ENCODE measurements at places on chromosomes 12 and 14.

GRCh38 chr12:110248096-110248447 lies 33.0 kb upstream of the ATP2A2 start:
- no peak for DNase-seq

GRCh38 chr12:53791735-53792326 lies 40.1 kb upstream of the CISTR start:
- DNase-seq, result no peak

GRCh38 chr12:96606644-96607043 lies 117.3 kb downstream of the CFAP54 start:
- no peak for DNase-seq

GRCh38 chr12:113002155-113002554 lies 23.8 kb downstream of the OAS2 start:
- no peak for DNase-seq

DNA sequence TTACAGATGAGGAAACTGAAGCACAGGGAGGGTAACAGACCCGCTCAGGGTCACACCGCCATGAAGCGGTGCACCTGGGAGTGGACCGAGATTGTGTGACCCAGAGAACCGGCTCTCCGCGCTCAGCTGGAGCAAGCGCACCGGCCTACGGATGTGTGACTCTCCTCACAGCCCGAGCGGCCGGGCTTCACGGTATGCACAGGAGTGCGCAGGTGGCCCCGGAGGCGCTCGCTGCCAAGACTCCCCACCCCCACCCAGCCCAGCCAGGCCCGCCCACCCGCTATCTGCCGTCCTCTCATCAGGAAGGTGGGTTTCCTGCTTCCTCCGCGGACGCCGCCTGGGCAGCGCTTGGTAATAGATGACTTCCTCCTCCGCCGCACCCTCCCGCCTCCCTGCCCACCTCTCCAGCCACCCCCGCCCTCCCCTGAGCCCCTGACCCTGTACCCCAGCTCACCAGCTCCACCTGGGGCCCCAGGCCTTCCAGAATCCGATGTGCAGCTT lies 110.7 kb downstream of the NCOR2 start:
- no peak for DNase-seq

GRCh38 chr14:82080370-82080769 lies 546.7 kb upstream of the SEL1L start:
- DNase-seq, result no peak

DNA sequence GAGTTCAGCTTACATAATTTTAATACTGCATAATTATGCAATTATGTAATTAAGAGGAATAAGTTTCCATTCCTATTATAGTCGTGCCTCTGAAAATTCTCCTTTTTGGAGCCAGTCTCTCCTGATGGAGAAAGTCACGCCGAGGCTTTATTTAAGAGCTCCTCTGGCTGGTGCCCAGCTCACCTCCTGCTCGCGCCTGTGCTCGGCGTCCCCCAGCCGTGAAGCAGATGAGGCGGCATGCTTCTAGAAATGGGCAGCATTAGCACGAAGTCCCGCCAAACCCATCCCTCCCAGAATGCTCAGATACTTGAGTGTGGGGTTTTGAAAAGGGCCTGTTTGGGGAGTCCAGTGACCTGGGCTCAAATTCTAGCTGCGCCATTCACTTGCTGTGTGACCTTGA lies 153.0 kb downstream of the PHETA1 start:
- no peak for DNase-seq

DNA sequence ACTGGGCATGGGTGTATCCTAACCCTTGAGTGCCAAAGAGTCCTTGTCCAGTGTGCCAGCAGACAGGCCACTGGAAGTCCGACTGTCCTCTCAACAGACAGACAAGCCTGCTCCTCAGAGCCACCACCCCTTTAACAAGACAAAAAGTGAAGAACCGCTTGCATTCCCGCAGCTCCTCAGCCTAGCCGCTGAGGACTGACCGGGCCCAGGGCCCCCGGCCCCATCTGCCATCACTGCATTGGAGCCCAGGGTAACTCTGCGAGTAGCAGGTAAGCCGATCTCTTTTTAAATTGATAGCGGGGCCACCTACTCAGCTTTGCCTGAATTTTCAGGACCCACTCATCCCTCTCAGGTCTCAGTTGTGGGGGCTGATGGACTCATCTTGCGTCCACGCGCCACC lies 68.9 kb downstream of the MOK start:
- DNase-seq, result no peak

GRCh38 chr14:96060186-96060933 lies 21.2 kb downstream of the C14orf132 start:
- no peak for DNase-seq

GRCh38 chr12:54658306-54659264 lies 10.4 kb upstream of the DCD start:
- peak; percentile 40 for DNase-seq

DNA sequence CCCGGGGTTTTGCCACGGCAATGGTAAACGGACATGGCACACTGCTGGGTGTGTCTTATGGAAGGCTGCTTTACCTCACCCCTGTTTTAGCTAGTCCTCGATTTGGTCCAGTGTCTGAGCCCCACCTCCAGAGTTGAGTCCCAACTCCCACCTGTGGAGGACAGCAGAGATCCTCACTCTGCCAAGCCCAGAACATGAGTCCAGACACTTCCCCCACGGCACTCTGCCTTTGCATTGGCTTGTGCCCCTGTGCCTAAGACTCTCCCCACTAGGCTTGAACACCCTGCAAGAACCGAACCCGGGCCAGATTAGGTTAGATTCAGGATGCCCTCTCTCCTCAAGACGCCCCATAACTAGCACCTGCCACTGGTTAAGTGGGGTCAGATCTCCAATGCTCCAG lies 59.8 kb upstream of the C14orf180 start:
- no peak for DNase-seq

- no peak for DNase-seq
Measured at GRCh38 chr14:68370057-68370360, 422.9 kb downstream of the ZFP36L1 start.

- DNase-seq, result no peak
Measured at GRCh38 chr14:58177125-58177524, 22.8 kb upstream of the ACTR10 start.

DNA sequence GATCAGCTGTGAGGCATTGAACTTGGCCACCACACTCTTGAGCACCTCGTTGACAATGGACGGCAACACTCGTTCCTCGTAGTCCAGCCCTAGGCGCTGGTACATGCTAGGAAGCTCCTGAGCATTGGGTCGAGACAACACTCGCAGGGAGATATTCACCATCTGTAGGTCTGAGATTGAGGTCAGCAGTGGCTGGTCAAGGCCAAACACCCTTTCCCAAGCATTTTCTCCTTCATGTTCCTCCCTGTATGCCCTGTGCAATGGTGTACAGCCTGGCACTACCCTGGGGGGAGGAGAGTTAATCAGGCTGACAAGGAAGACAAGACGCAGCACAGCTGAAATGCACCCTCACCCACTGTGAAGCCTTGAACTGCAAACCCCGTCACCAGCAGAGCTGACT lies 2.0 kb downstream of the PHB2 start:
- DNase-seq, result no peak

DNA sequence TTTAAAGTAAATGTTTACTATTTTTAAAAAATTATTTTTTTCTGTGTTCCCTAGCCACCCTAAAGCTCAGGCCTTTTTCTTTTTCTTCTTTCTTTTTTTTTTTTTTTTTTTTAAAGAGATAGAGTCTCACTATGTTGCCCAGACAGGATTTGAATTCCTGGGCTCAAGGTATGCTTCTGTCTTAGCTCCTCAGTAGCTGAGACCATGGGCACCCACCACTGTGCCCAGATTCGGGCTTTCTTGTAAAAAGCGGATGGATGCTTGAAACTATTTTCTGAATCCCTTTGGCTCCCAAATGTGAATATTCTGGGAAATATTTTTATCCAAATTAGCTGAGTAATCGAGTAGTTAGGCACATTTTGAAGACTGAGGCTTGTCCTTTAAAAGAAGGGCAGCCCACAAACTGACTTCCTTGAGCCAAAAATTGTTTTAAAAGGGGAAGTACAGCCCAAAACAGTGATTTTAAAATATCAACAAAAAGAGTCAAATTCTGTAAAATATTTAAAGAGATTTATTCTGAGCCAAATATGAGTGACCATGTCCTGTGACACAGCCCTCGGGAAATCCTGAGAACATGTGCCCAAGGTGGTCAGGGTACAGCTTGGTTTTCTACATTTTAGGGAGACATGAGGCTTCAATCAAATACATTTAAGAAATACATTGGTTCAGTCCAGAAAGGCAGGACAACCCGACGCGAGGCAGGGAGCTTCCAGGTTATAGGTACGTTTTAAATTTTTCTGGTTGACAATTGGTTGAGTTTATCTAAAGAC lies 28.8 kb upstream of the HIGD1C start:
- DNase-seq, result no peak

DNA sequence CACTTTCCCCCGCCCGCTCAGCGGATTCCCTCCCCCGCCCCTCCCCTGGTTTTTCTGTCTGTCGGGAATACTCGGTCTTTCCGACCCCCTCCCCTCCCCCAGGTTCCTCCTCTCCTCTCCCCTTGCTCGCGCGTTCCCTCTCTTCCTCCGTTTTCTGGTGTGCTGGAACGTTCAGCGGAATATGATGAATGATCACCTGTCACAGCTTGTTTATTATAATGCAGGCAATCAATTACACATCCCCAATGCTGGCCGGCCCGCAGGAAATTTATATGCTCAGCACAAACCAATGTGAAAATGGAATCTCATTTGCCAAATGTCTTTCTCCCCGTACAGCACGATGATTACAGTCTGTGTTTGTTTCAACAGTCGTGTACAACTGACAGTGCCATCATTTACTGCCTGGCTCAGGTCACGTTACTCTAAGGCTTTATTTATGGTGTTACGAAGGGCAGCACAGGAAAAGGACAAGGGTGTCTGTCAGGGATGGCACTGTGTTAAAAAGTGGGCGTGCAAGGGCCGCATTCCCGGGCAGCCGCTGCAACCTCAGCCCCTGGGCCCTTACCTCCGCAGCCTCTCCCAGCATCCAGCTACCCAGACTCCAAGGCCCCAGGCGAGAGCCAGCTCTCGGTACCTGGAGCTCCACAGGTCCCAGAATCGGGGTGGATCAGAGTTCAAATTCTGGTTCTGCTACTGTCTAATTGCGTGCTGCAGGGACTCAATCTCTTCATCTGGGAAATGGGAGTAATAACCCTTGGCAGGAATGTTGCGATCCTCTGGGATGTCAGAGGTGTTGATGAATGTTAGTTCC lies 24.7 kb upstream of the MAP1LC3B2 start:
- no peak for DNase-seq

DNA sequence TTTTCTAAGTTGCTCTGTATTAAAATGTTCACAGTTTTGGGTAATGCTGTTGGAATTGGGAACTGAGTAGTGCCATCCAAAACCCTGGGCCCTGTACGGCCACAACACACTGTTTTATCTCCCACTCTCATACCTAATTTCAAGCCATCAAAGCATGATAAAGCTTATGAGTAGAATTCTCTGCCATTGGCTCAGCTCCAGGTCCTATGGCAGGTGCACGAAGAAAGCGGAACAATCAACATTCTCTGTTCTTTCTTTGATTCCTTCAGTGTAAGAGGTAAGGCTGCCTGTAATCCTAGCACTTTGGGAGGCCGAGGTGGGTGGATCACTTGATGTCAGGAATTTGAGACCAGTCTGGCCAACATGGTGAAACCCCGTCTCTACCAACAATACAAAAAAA lies 394.9 kb downstream of the CCDC91 start:
- no peak for DNase-seq

DNA sequence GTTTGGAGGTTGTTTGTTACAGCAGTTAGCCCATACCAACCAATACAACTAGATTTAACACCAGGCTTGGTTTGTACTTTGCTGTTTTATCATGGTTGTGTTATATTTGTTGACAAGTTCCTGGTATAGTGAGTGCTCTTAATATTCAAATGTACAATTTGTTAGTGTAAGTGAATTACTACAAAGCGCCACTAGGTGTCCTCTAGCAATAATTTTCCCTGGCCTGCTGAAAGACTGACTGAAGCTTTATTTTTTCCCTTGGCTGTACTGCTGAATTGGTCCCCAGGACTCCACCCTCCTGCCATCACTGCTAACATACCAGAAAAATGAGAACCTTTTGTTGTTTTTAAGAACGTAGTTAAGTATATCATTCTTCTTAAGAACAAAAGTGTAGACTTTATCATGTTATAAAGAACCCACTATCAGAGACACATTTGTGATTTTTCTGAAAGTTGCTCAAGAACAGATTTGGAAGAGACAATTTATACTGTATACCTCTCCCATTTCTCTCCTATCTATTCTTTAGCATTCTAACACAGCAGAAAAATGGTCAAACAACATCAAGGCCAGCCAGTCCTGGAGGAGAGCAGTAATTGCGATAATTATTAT lies 75.3 kb upstream of the FAR2 start:
- no peak for DNase-seq

GRCh38 chr12:110667671-110668070 lies 21.2 kb downstream of the HVCN1 start:
- no peak for DNase-seq

GRCh38 chr14:89041257-89041582 lies 216.8 kb downstream of the TTC8 start:
- no peak for DNase-seq

- no peak for DNase-seq
Measured at GRCh38 chr14:99824776-99825175, 31.6 kb downstream of the EML1 start.

DNA sequence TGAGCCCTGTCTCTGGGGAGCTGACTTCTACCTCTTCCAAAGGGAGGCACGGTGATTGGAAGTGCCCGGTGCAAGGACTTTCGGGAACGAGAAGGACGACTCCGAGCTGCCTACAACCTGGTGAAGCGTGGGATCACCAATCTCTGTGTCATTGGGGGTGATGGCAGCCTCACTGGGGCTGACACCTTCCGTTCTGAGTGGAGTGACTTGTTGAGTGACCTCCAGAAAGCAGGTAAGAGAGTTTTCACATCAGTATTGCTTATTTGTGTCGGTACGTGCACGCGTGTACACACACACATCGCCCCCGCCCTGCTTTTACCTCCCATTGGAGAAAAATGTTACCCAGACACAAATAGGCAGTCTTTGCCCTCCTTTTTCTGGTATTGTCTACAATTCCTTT lies 13.7 kb downstream of the PFKM start:
- no peak for DNase-seq

DNA sequence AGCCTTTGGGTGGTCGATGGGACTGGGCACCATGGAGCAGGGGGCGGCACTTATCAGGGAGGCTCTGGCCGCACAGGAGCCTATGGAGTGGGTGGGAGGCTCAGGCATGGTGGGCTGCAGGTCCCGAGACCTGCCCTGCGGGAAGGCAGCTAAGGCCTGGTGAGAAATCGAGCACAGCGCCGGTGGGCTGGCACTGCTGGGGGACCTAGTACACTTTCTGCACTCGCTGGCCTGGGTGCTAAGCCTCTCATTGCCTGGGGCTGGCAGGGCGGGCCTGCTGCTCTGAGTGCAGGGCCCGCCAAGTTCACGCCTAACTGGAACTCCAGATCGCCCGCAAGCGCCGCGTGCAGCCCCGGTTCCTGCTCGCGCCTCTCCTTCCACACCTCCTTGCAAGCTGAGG lies 33.1 kb upstream of the SLCO1B3 start:
- DNase-seq, result no peak

DNA sequence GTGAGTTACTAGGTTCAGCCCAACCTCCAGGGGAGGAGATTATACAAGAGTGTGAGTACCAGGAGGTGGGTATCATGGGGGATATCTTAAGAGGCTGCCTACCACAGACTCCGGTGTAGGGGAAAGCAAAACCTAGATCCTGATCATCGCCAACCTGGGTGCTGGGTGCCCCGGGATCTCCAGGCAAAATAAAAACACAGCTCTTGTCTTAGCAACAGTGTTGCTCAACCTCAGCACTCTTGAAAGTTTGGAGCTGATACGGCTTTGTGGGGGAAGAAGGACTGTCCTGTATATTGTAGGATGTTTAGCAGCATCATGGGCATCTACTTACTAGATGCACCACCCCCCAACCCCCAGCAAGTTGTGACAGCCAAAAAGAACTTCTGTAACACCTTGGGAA lies 74.5 kb downstream of the CCDC60 start:
- DNase-seq, result no peak

GRCh38 chr12:124282287-124282686 lies 12.6 kb upstream of the RFLNA start:
- DNase-seq, result no peak

Data from stimulated activated CD4-positive, alpha-beta T cell treated with anti-CD3 and anti-CD28 coated beads, Interleukin-15, amount 100 ng/mL, for 48 hours (primary cell).